ENCODE measurements at places on chromosomes 5 and 9. TPM values are rescaled to one million over a fixed set of nuclear protein-coding genes. Genes with fewer than 3 reads are reported as not detected.
A peak's percentile ranks its signal among the peaks of the same experiment; 100 is the strongest.

DNA sequence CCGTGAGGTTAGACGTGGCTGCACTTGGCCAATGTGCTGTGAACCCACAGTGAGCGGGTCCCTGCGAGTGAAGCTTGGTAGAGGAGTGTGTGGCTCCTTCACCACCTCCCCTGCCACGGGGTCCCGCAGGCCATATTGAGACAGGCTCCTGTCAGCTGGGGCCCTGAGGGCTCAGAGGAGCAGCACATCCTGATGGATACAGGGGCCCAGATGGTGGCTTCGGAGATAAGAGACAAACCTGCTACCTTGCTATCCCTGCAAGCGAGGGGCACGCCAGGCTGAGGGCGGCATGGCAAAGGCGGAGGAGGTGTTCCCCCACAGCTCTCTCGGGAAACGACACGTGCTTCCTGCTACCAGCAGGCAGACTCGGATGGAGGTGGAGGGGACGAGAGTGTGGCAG is 33.1 kb downstream of the SLC6A3 start:
- no peak overlapping the region for H3K27ac ChIP-seq
- peaks cover 3% of the 10 kb centered on the region for H3K27me3 ChIP-seq
- no peaks in the 10 kb centered on the region for H3K36me3 ChIP-seq
- H3K4me3 ChIP-seq, result no peak overlapping the region
- no peaks in the 10 kb centered on the region for H3K4me1 ChIP-seq

Gene C9orf50
- total RNA-seq, result 0.36 TPM

DNA sequence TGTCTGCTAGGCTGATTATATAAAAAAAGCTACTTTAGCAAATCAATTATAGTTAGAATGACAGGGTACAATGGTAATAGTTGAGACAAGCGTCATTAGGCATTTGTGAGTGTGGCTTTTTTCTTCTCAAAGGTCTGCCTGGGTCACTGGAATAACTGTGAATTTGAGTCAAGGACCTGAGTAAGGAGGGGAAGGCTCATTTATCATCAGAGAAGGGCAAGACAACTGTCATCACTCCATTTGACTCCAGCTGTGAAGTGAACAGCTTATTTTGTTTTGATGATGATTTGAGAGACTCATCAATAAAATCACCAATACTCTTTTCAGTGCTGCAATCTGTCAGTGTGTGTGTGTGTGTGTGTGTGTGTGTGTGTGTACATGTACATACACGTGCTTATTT is 118.6 kb downstream of the MAT2B start:
- no peak overlapping the region for H3K27ac ChIP-seq
- no peaks in the 10 kb centered on the region for H3K4me1 ChIP-seq
- H3K27me3 ChIP-seq, result no peaks in the 10 kb centered on the region
- no peaks in the 10 kb centered on the region for H3K36me3 ChIP-seq
- no peak overlapping the region for H3K4me3 ChIP-seq
- no peak for DNase-seq

GRCh38 chr5:59152701-59153245 is 569.9 kb downstream of the RAB3C start:
- DNase-seq, result no peak
- no peaks in the 10 kb centered on the region for H3K36me3 ChIP-seq
- H3K4me3 ChIP-seq, result no peak overlapping the region
- H3K27me3 ChIP-seq, result no peaks in the 10 kb centered on the region

DNA sequence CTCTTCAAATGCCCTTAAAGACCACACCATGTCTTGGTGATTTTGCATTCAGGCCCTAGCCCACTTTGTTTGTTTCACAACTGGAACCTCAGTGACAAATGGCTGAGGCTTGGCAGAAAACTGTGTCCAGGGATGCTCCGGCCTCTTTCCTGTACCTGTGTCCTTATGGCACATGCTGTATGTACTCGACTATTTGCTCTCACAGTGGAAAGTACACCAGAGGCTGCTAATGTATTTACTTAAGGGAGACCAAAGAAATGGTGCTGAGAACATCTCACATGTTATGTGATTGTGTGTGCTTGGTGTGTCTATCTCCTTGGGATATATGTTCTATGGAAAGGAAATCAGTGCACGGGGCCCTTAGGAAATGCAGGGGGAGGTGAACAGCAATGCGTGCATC is 263.3 kb downstream of the GADD45G start:
- DNase-seq, result no peak
- H3K4me3 ChIP-seq, result no peak overlapping the region
- H3K27me3 ChIP-seq, result no peaks in the 10 kb centered on the region

- peaks cover 28% of the 10 kb centered on the region for H3K4me1 ChIP-seq
- peak; percentile 42 for DNase-seq
- no peaks in the 10 kb centered on the region for H3K27me3 ChIP-seq
- peak overlapping the region; percentile 63 for H3K27ac ChIP-seq
- H3K36me3 ChIP-seq, result peaks cover 47% of the 10 kb centered on the region
Measured at GRCh38 chr5:141973871-141974595, 5.1 kb downstream of the RNF14 start.

DNA sequence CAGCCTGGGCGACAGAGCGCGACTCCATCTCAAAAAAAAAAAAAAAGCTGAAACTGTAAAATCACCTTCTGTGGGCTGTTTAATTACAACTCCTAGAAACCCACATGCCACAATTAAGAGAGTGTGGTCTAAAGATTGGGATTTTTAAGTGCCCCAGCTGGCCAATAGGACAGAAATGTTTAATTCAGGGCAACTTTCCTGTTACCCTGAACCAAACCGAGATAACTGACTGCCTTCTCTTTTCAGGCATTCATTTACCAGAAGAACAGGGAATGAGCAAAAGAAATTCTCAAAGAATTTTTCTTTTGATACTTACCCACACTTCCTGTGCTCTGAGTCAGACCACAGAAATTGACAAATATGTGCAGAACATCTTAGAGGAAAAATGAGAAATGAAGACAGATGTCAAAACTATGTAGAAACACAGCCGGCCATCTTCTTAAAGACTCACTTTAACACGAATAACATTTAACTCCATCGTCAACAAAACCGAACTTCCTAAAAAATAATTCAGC is 221.3 kb upstream of the DAPK1 start:
- H3K4me1 ChIP-seq, result peaks cover 57% of the 10 kb centered on the region
- peak; percentile 78 for DNase-seq
- no peak overlapping the region for H3K4me3 ChIP-seq
- H3K27ac ChIP-seq, result peak overlapping the region; percentile 95
- no peaks in the 10 kb centered on the region for H3K36me3 ChIP-seq
- no peaks in the 10 kb centered on the region for H3K27me3 ChIP-seq

- DNase-seq, result no peak
- H3K36me3 ChIP-seq, result no peaks in the 10 kb centered on the region
- H3K4me1 ChIP-seq, result peaks cover 8% of the 10 kb centered on the region
- H3K4me3 ChIP-seq, result no peak overlapping the region
- no peak overlapping the region for H3K27ac ChIP-seq
Measured at GRCh38 chr9:3968891-3969290, 331.0 kb downstream of the GLIS3 start.

Gene SURF6
- 7.6 TPM for total RNA-seq

Gene PPP2CA
- 55.4 TPM for total RNA-seq

Gene CEL
- total RNA-seq, result under 0.01 TPM

Gene PTPN3
- 2.9 TPM for total RNA-seq

Gene COL5A1
- 801 TPM for total RNA-seq

GRCh38 chr9:94685359-94685758 is 41.1 kb upstream of the AOPEP start:
- H3K36me3 ChIP-seq, result no peaks in the 10 kb centered on the region
- H3K27me3 ChIP-seq, result no peaks in the 10 kb centered on the region
- no peak for DNase-seq
- H3K4me3 ChIP-seq, result no peak overlapping the region

Gene SLCO4C1
- total RNA-seq, result 4.1 TPM

Gene WDR38
- total RNA-seq, result not detected

- H3K4me3 ChIP-seq, result no peak overlapping the region
- H3K4me1 ChIP-seq, result peaks cover 19% of the 10 kb centered on the region
- no peak for DNase-seq
- H3K27ac ChIP-seq, result no peak overlapping the region
Measured at GRCh38 chr9:136107155-136107952, 11.3 kb downstream of the TMEM250 start.

GRCh38 chr9:116094846-116095245 is 58.7 kb upstream of the PAPPA start:
- no peaks in the 10 kb centered on the region for H3K27me3 ChIP-seq
- no peak for DNase-seq
- no peak overlapping the region for H3K27ac ChIP-seq
- peaks cover 16% of the 10 kb centered on the region for H3K4me1 ChIP-seq
- no peak overlapping the region for H3K4me3 ChIP-seq
- no peaks in the 10 kb centered on the region for H3K36me3 ChIP-seq

DNA sequence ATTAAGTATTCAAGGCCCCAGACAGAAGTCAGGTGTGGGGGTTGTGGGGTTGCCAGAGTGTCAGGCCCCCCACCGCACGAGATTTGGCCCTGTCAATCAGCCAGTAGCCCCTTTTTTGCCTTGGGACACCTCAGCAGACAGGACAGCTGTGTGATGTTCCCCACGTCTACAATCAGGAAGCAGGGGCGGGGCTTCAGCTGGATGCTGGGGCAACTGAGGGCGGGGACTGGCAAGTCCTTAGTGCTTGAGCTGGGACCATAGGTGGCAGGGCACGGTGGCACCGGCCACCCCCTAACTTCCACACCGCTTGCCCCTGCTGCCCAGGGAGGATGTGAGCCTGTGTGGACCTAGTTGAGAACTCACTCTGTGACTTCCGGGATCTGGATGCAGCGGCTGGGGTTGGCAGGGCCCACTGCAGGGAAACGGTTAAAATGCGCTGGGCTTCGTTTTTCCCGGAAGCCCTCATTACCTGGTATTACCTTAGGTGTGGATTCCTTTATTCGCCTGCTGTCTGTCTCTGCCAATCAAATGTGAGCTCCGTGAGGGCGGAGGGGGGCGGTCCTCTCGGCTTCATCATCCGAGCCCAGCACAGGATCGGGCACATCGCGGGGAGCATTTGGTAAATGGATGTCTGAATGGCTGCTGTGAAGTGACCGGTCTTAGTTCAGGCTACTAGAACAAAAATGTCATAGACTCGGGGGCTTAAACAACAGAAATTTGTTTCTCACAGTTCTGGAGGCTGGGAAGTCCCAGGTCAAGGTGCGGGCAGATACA is 7.5 kb upstream of the GTF3C5 start:
- H3K4me1 ChIP-seq, result no peaks in the 10 kb centered on the region
- no peak overlapping the region for H3K4me3 ChIP-seq
- H3K27me3 ChIP-seq, result peaks cover 5% of the 10 kb centered on the region
- no peak overlapping the region for H3K27ac ChIP-seq

DNA sequence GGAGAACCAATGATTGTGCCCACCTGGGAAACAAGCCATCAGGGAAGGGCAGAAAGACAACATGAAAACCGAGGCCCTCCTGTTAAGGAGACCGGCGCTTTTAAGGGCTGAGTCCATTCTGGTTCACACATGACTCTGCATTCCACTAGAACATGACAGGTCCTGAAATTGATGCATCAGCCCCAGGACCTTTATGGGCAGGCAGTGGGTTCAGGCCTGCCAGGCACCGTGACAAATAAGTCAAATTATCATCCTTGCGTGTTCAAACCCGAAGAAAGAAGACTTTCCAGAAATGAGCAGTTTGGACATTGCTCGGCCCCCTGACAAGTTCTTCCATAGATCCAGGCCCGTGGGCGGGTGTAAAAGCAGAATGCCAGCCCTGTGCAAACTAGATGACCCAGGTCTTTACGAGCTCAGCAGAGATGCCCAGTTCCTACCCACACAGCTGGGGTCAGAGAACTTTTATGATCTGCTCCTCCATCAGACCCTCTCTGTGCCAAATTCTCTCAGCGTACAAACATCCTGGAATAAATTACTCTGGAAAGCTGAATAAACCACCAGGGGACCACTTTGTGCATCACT is 295.5 kb upstream of the WWC1 start:
- no peaks in the 10 kb centered on the region for H3K36me3 ChIP-seq
- no peak overlapping the region for H3K27ac ChIP-seq
- DNase-seq, result no peak
- H3K4me1 ChIP-seq, result no peaks in the 10 kb centered on the region
- no peak overlapping the region for H3K4me3 ChIP-seq

GRCh38 chr5:1860949-1861348 is 21.8 kb downstream of the IRX4 start:
- no peak for DNase-seq
- peaks cover 9% of the 10 kb centered on the region for H3K27me3 ChIP-seq
- H3K4me3 ChIP-seq, result no peak overlapping the region
- no peak overlapping the region for H3K27ac ChIP-seq

DNA sequence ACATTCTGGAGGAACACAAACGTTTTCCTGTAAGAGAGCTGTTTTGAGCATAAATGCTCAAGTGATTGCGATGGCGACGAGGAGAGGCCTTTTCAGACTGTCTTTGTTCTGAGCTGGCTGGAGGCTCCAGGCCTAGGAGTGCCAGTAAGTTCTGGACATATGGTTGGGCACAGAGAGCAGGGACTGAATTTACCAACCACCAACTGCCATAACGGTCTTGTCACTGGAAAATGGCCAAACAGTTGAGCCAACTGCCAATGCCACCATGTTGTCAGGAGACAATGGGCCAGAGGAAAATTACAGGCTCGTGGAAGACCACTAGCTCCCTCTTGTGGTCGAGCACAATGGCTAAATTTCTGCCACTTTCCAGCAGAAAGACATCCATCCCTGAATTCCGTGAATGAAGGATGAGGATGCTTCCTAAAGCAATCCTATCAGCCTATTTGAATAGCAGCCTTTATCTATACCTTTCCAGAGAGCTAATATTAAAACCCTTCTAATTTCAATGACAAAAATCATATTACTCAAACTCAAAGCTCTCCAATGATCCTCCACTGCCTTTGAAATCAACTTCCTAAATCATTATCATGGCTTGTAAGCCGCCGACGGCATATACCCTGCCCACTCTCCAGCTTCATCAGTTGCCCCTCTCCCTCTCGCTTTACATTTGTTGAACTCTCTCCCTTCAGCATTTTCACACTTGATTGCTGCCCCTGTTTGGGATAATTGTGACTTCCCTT is 66.9 kb upstream of the GLIS3 start:
- no peaks in the 10 kb centered on the region for H3K27me3 ChIP-seq
- no peak overlapping the region for H3K4me3 ChIP-seq
- H3K4me1 ChIP-seq, result peaks cover 7% of the 10 kb centered on the region
- H3K27ac ChIP-seq, result no peak overlapping the region
- no peaks in the 10 kb centered on the region for H3K36me3 ChIP-seq
- DNase-seq, result no peak

Gene RIC1
- 51.4 TPM for total RNA-seq

GRCh38 chr5:79295029-79295428 is 59.1 kb downstream of the JMY start:
- no peak overlapping the region for H3K4me3 ChIP-seq
- H3K4me1 ChIP-seq, result no peaks in the 10 kb centered on the region
- H3K36me3 ChIP-seq, result no peaks in the 10 kb centered on the region

- H3K27ac ChIP-seq, result no peak overlapping the region
- H3K4me3 ChIP-seq, result no peak overlapping the region
- H3K27me3 ChIP-seq, result peaks cover 20% of the 10 kb centered on the region
Measured at GRCh38 chr9:113148781-113149510, 1.9 kb upstream of the SLC31A2 start.

DNA sequence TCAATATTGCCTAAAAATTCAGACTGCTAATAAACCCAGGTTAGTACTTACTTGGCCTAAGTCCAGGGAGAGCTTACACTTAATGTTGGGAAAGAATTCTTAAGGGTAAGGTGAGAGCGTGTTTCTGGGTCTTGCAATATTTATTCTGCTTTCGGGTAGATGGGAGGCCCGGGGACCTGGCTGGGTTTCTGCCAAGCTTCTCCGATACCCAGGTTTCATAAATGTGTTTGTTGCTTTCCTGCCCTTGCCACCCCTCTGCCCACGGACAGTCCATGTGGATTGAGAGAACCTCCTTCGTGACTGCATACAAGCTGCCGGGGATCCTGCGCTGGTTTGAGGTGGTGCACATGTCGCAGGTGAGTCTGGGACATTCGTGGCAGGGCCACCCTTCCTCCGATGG is 48.4 kb upstream of the FOXI1 start:
- no peak for DNase-seq
- H3K27me3 ChIP-seq, result no peaks in the 10 kb centered on the region
- no peaks in the 10 kb centered on the region for H3K36me3 ChIP-seq
